SK-MEL-5 (cell line): ENCODE measurements at places on chromosomes 16 and 17. TPM values are rescaled to one million over a fixed set of nuclear protein-coding genes. Genes with fewer than 3 reads are reported as not detected.

The STX4 gene
- total RNA-seq, result 9.6 and 10.5 TPM in 2 replicates

The CLUH gene
- 56.1 and 63.6 TPM in 2 replicates for total RNA-seq

The HASPIN gene
- total RNA-seq, result 9.0 and 9.3 TPM in 2 replicates

The GNG13 gene
- not detected in 2 replicates for total RNA-seq

- DNase-seq, result peak; percentile 56
Observed at GRCh38 chr16:9647981-9648701, 534.1 kb downstream of the GRIN2A start.

GRCh38 chr16:78515421-78515820 is 416.0 kb downstream of the WWOX start:
- no peak for DNase-seq

DNA sequence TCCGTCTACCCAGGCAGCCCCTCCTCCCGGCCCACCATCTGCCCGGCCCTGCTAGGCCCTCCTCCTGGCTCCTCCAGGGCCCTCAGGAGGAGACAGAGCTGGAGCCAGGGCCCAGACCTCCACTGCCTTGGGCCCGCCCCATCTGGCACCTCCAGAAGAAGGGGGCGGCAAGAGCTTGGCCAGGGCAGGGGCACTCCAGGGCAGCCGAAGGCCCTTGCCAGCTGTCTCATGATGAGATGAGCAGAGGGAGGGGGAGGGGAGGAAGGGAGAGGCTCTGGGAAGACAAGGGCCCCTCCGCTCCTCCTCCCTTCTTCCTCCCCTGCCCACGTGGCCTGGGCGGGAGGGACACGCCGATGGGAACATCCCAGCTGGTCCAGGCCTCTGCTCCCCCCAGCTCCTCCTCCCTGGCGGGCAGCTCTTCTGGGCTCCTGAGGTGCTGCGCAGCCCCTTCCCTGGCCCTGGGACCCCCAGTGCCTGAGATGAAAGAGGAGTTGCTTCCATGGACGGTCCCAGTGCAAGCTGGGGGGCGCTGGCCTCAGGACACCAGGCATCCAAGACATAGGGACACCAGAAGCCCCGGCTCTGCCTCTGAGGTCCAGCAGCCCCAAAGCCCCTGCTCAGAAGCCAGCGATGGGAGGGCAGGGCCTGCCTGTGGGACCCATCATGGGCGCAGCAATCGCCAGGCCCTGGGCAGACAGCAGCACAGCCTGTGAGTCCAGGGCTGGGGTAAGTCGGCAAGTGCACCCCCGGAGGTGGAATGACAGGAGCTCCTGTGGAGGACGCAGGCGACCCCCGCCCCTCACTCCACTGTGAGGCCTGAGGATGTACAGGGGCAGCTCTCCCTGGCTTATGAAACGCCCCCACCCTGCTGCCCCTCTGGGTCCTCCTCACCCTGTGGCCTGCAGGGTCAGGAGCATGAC is 23.6 kb upstream of the ENPP7 start:
- no peak for DNase-seq

- DNase-seq, result no peak
Observed at GRCh38 chr16:56259425-56259779, 68.1 kb downstream of the GNAO1 start.

DNA sequence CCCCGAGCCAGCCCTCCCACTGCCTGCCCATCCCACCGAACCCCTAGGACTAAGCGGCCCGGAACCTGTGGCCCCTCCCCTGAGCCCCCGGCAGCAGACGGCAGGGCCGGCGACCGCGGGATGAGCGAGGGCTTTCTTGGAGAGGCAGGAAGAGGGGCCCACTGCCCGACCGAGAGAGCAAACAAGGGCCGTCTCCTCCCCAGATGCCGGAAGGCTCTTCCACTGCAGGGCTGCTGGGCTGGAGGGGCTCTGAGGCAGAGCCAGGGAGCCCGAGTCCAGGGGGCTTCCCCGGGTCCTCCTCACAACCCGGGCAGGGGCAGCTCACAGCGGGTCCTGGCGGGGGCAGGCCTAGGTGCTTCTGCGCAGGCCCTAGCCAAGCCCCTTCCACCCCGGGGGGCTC is 2.9 kb downstream of the PERCC1 start:
- DNase-seq, result no peak

GRCh38 chr16:83943516-83944050 is 9.5 kb upstream of the OSGIN1 start:
- no peak for DNase-seq

DNA sequence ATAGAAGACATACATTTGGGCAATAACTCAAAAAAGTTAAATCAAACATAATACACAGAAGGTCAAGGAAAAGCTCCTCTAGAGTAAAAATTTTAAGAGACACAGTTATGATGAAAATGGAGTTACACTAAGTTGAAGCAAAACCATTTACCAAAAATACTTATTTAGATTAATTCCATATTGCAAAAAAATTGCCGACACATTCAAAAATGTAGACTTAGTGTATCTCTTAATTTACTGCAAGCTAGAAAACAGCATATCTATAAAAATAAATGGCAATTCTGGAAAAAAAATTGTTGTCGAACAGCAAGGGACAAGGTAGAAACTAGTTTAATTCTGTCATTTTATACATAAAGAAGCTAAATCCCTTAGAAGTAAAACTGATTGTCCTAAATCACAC is 248.7 kb upstream of the KIF2B start:
- no peak for DNase-seq

DNA sequence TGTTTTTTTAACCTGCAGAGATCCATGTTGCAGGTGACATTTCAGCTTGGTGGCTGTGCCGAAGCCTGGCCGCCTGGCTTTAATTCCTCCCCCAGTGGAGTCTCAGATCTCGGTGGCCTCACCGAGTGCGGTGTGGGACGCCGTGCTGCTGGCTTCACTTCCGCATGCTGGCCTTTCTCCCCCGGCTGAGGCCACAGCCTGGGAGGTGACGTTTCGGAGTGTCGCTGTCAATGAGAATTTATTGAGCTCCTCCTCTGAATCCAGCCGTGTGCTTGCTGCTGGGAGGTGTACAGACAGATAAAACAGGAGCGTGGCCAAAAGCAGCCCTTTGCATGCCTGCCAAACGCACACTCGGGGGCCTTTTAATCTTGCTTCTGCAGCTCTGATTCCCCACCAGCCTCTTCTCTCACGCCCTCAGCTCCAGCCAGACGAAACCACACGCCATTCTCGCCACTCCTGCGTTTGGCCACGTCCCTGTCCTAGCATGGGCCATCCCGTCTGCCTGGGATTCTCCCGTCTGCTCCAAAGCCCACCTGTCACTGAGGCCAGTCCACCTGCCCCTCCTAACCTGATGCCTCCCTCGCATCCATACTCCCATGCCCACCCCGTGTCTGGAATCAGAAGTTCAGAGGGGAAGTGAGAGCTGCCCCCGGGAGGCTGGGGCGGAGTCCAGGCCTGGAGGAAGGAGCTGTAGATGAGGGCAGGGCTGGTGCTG is 3.6 kb downstream of the GSE1 start:
- DNase-seq, result no peak

DNA sequence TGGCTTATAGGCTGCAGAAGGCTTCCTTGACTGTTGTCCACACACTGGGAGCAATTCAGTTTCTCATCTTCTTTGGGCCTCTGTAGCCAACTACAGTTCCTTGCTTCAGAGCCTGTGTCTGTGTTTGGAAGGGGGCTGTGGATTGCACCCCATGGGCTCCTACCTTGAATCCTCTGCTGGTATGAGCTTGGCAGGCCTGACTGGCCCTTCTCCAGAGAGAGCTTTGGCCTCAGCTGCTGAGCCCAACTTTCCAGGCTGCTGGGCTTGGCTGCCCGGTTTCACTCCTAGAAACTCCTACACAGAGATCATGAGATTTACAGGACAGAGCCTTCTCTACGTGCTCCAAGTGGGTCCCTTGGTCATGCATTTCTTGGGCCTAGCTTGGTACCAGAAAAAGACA is 354.4 kb downstream of the SNX29 start:
- no peak for DNase-seq

- DNase-seq, result peak; percentile 28
Observed at GRCh38 chr17:35630530-35631148, 43.5 kb downstream of the AP2B1 start.
